ENCODE measurements at places on chromosomes 6 and 20.

DNA sequence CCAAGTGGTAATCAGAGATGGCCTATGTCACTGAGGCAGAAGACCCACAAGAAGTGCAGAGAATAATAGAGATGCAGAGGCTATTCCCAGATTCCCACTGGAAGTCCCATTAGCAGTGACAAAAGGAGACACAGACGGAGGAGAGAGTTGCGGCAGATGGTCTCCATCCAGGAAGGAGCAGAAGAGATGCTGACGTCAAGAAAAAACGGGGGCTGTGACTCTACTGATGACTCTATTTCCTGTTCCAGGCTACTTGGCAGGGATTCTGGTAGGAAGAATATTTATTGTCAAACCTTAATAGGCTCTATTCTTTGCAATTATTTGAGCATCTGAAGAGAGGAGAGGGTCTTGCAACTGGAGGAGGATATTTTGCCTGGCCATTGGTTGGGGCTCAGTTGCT lies 246.0 kb upstream of the ECI2 start:
- H3K36me3 ChIP-seq: peaks cover 34% of the 10 kb centered on the region
- no peak overlapping the region for H3K4me3 ChIP-seq
- no peak overlapping the region for H3K27ac ChIP-seq
- no peak for DNase-seq
- H3K27me3 ChIP-seq: peaks cover 10% of the 10 kb centered on the region

GRCh38 chr6:4434655-4435054 lies 299.3 kb upstream of the ECI2 start:
- peaks cover 11% of the 10 kb centered on the region for H3K36me3 ChIP-seq
- peaks cover 9% of the 10 kb centered on the region for H3K27me3 ChIP-seq
- H3K4me1 ChIP-seq: peaks cover 12% of the 10 kb centered on the region
- H3K4me3 ChIP-seq: no peak overlapping the region
- H3K27ac ChIP-seq: peak overlapping the region; percentile 28
- DNase-seq: no peak

- H3K4me1 ChIP-seq: peaks cover 26% of the 10 kb centered on the region
Measured at GRCh38 chr6:56552187-56553130, 90.2 kb downstream of the DST start.

DNA sequence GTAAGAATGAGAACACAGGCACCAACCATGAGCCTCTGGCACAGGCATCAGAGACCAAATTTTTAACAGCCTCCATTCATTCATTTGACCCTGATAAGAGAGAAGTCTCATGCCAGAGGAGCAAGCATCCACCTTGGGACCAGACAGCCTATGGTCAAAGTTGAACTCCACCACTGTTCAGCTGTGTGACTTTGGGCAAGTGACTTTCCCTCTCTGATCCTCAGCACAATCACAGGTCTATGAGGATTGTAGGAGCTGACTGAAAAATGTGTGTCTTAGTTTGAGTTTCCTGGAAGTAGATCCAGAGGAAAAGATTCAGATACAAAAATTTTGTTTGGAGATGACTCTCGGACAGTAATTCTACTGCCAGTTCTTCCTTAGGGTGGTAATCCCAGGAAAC lies 645.1 kb upstream of the DEFB115 start:
- no peak overlapping the region for H3K27ac ChIP-seq
- H3K27me3 ChIP-seq: peaks cover 6% of the 10 kb centered on the region
- no peak for DNase-seq
- H3K4me1 ChIP-seq: no peaks in the 10 kb centered on the region
- H3K36me3 ChIP-seq: no peaks in the 10 kb centered on the region

DNA sequence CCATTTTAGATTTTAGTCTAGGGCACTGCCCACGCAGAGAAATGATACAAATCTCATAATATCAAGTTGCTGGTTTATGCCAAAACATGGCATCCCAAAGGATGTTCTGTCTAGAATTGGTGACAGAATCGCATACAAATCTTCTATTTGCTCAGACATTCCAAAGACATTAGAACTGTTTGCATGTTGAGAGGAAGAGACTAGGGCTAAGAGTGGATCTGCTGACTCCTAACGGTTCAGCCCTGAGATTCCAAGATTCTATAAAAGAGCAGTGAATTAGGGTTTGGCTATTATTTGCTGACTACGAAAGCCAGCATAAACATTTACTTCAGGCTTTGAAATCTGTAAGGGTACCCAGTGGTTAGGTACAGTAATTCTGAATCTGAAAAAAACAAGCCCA lies 3.6 kb downstream of the EPB41L2 start:
- H3K36me3 ChIP-seq: peaks cover 4% of the 10 kb centered on the region
- H3K27me3 ChIP-seq: peaks cover 3% of the 10 kb centered on the region
- no peak overlapping the region for H3K4me3 ChIP-seq
- no peak overlapping the region for H3K27ac ChIP-seq

DNA sequence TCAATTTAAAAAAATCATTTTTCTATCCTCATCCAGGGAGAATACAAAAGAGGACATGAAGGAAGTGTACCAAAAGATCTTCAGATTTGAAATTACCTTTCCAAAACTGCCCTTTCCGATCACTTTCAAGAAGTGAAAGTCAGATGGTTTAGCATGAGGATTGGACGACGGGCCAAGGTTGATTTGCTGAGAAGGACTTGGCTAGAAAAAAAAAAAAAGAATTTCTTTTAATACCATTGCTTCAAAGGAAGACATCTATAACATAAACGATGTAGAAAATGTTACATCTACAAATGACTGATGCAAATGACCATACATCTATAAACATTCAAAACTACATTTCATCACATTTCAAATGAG lies 120.9 kb upstream of the SLC2A12 start:
- H3K4me1 ChIP-seq: peaks cover 7% of the 10 kb centered on the region
- no peak overlapping the region for H3K27ac ChIP-seq
- H3K27me3 ChIP-seq: peaks cover 10% of the 10 kb centered on the region
- no peaks in the 10 kb centered on the region for H3K36me3 ChIP-seq

GRCh38 chr6:126180585-126180984 lies 159.3 kb upstream of the CENPW start:
- no peaks in the 10 kb centered on the region for H3K36me3 ChIP-seq
- H3K4me1 ChIP-seq: no peaks in the 10 kb centered on the region
- H3K27me3 ChIP-seq: no peaks in the 10 kb centered on the region

- H3K4me3 ChIP-seq: no peak overlapping the region
- DNase-seq: no peak
- no peak overlapping the region for H3K27ac ChIP-seq
- H3K36me3 ChIP-seq: no peaks in the 10 kb centered on the region
- H3K4me1 ChIP-seq: no peaks in the 10 kb centered on the region
- no peaks in the 10 kb centered on the region for H3K27me3 ChIP-seq
Measured at GRCh38 chr20:16194617-16195360, 378.5 kb downstream of the KIF16B start.

DNA sequence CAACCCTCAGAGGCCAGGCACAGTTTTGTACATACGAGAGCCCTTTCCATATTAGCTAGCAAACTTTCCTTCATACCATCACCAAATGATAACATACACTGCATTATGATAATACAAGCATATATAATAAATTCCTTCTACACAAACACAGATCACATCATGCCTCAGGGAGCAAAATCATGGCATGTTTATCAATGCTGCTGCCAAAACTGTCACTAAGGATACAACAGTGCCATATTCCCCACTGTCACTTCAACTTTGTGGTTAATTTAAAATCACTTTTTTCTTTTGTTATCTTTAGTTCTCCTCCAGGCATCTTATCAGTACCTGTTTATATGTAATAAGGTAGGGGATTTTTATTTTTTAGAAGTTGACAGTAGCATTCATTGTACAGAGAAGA lies 196.3 kb downstream of the EPM2A start:
- no peaks in the 10 kb centered on the region for H3K4me1 ChIP-seq
- H3K4me3 ChIP-seq: no peak overlapping the region
- no peaks in the 10 kb centered on the region for H3K27me3 ChIP-seq
- no peak overlapping the region for H3K27ac ChIP-seq
- H3K36me3 ChIP-seq: no peaks in the 10 kb centered on the region
- DNase-seq: no peak

DNA sequence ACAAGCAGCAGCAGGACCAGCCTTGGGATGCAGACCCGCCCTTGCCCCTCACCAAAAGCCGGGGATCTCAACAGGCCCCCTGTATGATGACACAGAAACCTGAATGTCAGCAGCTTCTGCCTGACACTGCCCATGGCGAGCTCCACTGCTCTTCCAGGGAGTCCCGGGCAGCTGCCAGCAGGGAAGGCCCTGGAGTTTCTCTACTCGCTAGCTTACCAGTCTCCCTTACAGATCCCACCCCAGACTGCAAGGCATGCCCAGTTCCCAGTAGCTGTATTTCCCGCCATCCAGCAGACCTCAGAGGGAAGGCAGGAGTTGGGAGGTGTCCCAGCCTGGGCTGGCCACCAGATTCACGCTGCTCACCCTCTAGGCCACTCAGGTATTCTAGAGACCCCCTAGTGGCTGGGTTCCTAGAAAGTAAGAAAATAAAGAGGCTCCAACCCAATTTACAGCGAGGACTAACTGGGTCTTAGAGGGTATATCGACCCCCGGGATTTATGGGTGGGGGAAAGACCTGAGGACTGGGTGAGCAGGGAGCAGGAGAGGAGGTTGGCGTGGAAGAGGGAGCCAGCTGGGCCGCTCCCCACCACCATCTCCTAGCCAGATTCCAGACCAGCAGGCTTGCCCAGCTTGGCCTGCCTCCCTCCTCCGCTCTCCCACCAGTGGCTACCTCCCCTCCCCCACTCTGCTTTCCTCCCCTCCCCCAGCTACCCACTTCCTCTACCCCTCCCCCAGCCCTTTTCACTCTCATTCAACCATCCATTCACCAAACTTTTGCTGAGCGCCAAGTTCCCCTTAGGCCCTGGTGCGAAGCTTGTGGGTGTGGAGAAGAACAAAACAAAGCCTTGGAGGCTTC lies 9.7 kb upstream of the HMGA1 start:
- H3K27me3 ChIP-seq: peaks cover 6% of the 10 kb centered on the region
- DNase-seq: no peak
- no peak overlapping the region for H3K4me3 ChIP-seq
